Right ventricle myocardium superior (tissue), 1 donor: ENCODE measurements at places on chromosomes 11 and 22. TPM values are rescaled to one million over a fixed set of nuclear protein-coding genes. Genes with fewer than 3 reads are reported as not detected.

Gene ANGPTL5
- 1.9 TPM for total RNA-seq

Gene GPR83
- 0.27 TPM for total RNA-seq

Gene CSF2RB
- total RNA-seq, result 2.2 TPM

Gene SNX15
- total RNA-seq, result 18.0 TPM

Gene LARGE1
- total RNA-seq, result 140 TPM

Gene OR52N4
- total RNA-seq, result not detected

Gene CTSW
- 0.73 TPM for total RNA-seq

Gene SCUBE1
- total RNA-seq, result 0.24 TPM
